ENCODE measurements at places on chromosomes 12 and 14.

GRCh38 chr12:76083904-76084862, at the start of gene NAP1L1:
Gene NAP1L1, minus strand, starts transcription at chr12:76084685. Its CDS starts 10,466 bp downstream, at chr12:76074219.
- DNase-seq: peak; percentile 97

DNA sequence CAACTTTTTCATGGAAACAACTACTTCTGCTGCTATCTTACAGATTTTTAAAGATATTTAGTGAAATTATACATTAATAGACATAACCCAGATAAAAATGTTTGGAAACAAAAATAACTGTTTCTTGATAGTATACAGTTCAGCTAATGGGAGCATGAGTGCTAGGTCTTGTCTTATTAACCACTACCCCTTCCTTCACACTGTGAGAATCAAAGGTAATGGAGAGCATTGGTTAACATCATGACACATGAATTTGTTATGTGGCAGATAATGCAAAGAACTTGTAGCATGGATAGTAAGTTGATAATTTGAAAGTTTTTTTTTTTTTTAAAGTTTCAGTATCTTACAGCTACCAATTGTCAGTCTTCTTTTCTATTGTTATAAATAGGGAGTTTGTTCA, 44.2 kb downstream of the CCDC91 start:
- no peak for DNase-seq

GRCh38 chr12:66724616-66725015, 45.7 kb upstream of the GRIP1 start:
- DNase-seq: no peak

DNA sequence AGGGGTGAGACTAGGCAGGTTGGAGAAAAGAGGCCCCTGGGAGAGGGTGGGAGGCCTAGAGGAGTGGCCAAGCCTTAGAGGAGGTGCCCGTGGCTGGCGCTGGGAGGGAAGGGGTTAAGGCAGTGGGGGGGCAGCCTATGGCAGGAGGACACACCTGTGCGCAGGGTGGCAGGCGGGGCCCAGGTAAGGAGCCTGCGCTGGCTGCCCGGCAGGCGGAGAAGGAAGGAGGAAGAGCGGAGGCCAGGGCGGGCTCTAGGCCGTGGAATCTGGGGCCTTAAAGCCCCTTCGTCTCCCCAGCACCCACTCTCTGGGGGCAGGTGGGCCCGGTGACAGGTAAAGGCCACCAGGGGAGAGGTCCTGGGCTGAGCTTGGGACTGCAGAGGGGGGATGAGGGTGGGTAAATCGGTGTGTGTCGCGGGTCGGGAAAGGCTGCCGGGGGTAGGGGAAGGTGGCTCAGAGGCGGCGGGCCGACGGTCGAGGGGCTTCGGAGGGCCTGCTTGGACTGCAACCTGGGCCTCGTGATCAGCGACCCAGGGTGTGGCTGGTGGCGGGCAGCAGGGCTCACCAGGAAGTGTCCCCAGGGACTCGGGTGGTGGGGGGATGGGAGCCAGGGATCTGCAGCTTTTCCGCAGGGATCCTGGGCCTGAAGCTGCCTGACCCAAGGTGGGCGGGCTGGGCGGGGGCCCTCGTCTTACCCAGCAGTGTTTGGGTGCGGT, 7.3 kb downstream of the PHB2 start:
- DNase-seq: no peak

- DNase-seq: no peak
These were observed 9.6 kb upstream of the PTPRB start for GRCh38 chr12:70646850-70647249.

DNA sequence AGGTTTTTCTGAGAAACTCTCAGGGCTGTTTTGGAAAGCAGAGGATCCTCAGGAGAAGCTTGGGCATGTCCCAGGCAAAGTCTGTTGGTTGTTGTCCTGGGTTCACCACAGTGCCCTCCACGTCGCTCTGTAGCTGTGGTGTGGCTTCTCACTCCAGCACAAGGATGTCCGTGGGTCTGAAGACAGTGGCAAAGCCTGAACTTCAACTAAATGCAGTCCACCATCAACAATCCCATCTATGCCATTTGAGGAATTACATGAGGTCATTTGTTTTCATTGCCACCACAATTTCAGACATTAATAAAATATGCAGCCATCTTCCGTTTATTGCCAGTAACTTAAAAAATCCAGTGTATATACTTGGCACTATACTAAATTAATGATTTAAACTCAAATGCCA, 272.1 kb downstream of the LRIG3 start:
- DNase-seq: no peak

GRCh38 chr14:80809663-80810062, 131.9 kb downstream of the CEP128 start:
- no peak for DNase-seq

- no peak for DNase-seq
These were observed 771.6 kb downstream of the LRFN5 start for GRCh38 chr14:42378274-42378673.

DNA sequence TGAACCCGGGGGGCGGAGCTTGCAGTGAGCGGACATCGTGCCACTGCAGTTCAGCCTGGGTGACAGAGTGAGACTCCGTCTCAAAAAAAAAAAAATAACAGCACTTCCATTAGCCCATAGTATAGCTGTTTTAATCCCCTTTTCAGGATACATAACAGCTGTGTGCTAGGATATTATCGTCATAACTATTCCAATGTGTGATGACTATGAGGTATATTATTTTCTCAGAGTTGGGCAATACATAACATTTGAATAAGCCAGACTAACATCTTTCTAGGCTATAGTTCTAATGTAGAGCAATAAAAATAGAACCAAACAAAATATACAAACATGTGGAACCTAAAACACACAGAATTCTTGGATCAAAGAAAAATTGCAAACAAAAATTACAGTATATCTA, 57.1 kb downstream of the MARK3 start:
- DNase-seq: no peak

DNA sequence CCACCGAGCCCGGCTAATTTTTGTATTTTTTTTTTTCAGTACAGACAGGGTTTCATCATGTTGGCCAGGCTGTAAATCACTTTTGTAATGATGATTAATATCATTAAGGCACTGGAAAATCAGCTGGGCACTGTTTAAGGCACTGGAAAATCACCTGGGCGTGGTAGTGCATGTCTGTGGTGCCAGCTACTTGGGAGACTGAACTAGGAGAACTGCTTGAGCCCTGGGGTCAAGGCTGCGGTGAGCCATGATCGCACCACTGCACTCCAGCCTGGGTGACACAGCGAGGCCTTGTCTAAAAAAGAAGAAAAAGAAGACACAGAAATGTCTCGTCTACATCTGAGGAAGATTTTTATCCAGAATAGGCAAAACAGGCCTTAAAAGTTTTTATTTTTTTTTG, 12.7 kb downstream of the SLC11A2 start:
- no peak for DNase-seq

- no peak for DNase-seq
These were observed 128.6 kb downstream of the CRACR2A start for GRCh38 chr12:3624273-3624672.
